ENCODE measurements at places on chromosomes 1 and 21. TPM values are rescaled to one million over a fixed set of nuclear protein-coding genes. Genes with fewer than 3 reads are reported as not detected.

GRCh38 chr1:220221670-220222069 lies 50.6 kb downstream of the RAB3GAP2 start:
- peaks cover 7% of the 10 kb centered on the region for H3K36me3 ChIP-seq
- no peaks in the 10 kb centered on the region for H3K4me1 ChIP-seq
- DNase-seq: no peak

Gene SPRR4
- not detected for total RNA-seq

DNA sequence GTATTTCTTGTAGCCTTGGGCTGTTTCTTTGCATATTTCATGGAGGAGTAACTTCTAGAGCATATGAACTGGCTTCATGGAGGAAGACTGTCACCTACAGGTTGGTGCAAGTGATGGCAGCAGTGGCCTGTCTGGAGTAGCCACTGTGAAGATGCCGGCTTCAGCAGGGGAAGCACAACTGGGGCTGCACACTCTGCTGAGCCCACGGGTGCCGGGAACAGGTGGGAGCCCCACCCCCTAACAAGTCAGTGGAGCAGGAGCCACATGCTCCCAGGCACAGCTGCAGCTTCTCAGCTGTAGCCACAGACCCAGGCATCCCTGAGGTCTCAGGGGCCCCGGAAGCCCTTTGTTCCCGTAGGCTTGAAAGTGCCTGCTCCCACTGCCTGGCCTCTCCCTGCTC lies 43.2 kb upstream of the C1orf185 start:
- H3K4me1 ChIP-seq: no peaks in the 10 kb centered on the region
- no peak overlapping the region for H3K27ac ChIP-seq
- no peak overlapping the region for H3K4me3 ChIP-seq
- no peak for DNase-seq
- no peaks in the 10 kb centered on the region for H3K27me3 ChIP-seq

- H3K4me3 ChIP-seq: no peak overlapping the region
- no peak for DNase-seq
- H3K4me1 ChIP-seq: no peaks in the 10 kb centered on the region
- H3K36me3 ChIP-seq: no peaks in the 10 kb centered on the region
- no peak overlapping the region for H3K27ac ChIP-seq
Measured at GRCh38 chr1:94701796-94702441, 118.2 kb upstream of the SLC44A3 start.

- H3K36me3 ChIP-seq: no peaks in the 10 kb centered on the region
- peak overlapping the region; percentile 28 for H3K4me3 ChIP-seq
- H3K27me3 ChIP-seq: peaks cover 3% of the 10 kb centered on the region
- no peak overlapping the region for H3K27ac ChIP-seq
Measured at GRCh38 chr1:167819849-167820683, 93.9 kb downstream of the ADCY10 start.

- H3K27ac ChIP-seq: no peak overlapping the region
- no peak for DNase-seq
- H3K4me3 ChIP-seq: no peak overlapping the region
- H3K4me1 ChIP-seq: no peaks in the 10 kb centered on the region
- H3K36me3 ChIP-seq: no peaks in the 10 kb centered on the region
Measured at GRCh38 chr1:166087734-166088571, 78.8 kb downstream of the FAM78B start.

GRCh38 chr1:21324368-21325141 lies 34.3 kb upstream of the ECE1 start:
- no peak for DNase-seq
- no peaks in the 10 kb centered on the region for H3K27me3 ChIP-seq
- no peak overlapping the region for H3K4me3 ChIP-seq
- H3K4me1 ChIP-seq: peaks cover 62% of the 10 kb centered on the region
- no peaks in the 10 kb centered on the region for H3K36me3 ChIP-seq
- H3K27ac ChIP-seq: peak overlapping the region; percentile 80

DNA sequence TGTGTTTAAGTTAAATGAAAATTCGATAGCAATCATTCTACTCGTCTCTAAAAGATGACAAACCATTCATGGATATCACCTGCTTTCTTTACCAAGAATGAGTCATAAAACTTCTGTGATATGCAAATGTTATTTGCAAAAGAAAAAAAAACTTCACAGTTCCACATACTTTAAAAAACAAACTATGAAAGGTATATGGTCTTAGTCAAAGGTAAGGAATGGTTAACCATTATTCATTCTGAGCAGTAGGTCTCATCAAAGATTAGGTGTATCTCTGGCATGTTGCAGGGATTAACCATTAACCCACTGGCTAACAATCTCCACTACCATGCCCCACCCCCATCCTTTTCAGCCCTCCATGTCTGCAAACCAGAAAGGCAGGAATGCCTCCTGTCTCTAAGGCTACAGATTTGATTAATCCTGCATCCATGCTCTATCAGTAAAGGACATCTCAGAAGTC lies 44.4 kb downstream of the PTPN14 start:
- H3K36me3 ChIP-seq: no peaks in the 10 kb centered on the region
- no peak for DNase-seq
- H3K4me3 ChIP-seq: no peak overlapping the region
- no peaks in the 10 kb centered on the region for H3K4me1 ChIP-seq

Gene SYPL2
- 0.05 TPM for total RNA-seq

DNA sequence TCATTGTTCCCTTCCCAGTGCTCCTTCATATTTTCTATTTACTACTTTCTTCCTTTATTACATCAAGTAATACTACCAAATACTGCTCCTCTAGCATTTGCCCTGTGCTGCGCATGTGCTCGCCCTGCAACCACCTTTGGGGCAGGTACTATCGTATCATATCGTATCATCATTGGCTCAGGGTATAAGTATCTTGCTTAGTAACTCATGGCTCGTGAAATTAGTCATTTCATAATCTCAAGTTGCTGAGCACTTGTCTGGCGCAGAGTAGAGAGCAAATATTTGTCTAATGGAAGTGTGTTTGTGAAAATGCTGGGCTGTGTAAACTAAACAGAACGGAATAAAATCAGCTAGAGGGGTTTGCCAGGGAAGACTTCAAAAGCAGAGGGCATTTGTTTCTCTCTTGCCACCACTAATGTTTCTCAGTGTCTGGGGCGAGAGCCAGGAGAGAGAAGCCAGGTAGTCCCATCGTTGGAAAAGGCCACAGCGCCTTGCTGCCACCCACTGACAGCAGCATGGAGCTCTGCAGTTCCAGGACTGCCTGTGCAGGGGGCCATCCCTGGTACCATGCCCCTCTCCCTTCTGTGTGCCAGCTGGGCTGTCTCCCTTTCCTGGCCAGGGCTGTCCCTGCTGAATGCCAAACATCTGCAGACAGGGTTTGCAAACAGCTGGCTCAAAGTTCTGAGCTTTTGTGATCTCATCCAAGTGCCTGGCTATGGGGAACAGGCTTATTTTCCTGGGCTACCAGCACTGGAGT lies 20.0 kb upstream of the CPT2 start:
- no peaks in the 10 kb centered on the region for H3K27me3 ChIP-seq
- H3K4me1 ChIP-seq: no peaks in the 10 kb centered on the region
- no peak for DNase-seq
- no peaks in the 10 kb centered on the region for H3K36me3 ChIP-seq
- H3K4me3 ChIP-seq: no peak overlapping the region

GRCh38 chr1:19744886-19745285 lies 54.8 kb downstream of the TMCO4 start:
- no peaks in the 10 kb centered on the region for H3K27me3 ChIP-seq
- H3K4me3 ChIP-seq: no peak overlapping the region
- DNase-seq: no peak
- H3K4me1 ChIP-seq: no peaks in the 10 kb centered on the region

Gene SPAG17
- total RNA-seq: 0.33 TPM

DNA sequence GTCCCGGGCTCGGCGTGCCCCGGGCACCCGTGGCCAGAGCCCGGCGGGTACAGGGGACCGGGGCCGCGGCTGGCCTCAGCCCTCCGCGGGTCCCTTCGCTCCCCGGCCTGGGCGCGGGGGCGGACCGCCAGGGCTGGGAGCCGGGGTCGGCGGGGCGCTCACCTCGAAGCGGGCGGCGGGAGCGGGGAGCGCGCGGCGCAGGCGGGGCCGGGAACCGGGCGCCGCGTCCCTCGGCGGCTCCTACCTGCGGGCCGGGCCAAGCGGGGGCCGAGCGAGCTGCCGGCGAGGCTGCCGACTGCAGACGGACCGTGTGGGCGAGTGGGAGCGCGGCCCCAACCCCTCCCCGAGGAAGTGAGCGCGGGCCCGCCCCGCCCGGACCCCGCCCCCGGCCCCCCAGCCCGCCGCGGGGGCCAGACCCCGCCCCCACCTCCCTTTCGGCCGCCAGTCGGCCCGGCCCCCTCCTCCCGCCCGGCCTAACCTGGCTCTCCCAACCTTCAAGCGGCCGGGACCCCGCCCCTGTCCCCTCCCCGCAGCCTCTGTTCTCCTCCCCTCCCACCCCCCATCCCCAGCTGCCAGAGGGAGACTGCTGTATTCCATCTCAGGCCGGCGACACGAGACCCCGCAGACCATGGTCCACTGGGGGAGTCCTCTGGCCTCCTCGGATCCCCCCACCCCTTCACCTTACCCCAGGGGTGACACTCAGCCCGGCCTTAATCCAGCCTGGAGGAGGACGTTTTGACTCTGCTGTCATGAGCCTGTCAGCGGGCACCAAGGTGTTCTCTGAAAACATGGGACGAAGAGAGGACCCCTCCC lies at the start of gene FHL3:
Gene FHL3, minus strand, starts transcription at position 320 of the 813 bp plus-strand sequence. CDS start 6,102 bp downstream, outside the sequence.
- peak within 1 kb of the TSS; percentile 78 for H3K4me3 ChIP-seq
- H3K27me3 ChIP-seq: no peaks in the 10 kb centered on the region
- peak within 1 kb of the TSS; percentile 3 for H3K27ac ChIP-seq
- no peak for DNase-seq
- no peaks in the 10 kb centered on the region for H3K36me3 ChIP-seq
- peaks cover 9% of the 10 kb centered on the region for H3K4me1 ChIP-seq

GRCh38 chr1:230145953-230146476 lies 79.0 kb downstream of the GALNT2 start:
- H3K27me3 ChIP-seq: no peaks in the 10 kb centered on the region
- no peak overlapping the region for H3K4me3 ChIP-seq
- H3K27ac ChIP-seq: peak overlapping the region; percentile 46
- H3K36me3 ChIP-seq: peaks cover 22% of the 10 kb centered on the region
- no peak for DNase-seq

DNA sequence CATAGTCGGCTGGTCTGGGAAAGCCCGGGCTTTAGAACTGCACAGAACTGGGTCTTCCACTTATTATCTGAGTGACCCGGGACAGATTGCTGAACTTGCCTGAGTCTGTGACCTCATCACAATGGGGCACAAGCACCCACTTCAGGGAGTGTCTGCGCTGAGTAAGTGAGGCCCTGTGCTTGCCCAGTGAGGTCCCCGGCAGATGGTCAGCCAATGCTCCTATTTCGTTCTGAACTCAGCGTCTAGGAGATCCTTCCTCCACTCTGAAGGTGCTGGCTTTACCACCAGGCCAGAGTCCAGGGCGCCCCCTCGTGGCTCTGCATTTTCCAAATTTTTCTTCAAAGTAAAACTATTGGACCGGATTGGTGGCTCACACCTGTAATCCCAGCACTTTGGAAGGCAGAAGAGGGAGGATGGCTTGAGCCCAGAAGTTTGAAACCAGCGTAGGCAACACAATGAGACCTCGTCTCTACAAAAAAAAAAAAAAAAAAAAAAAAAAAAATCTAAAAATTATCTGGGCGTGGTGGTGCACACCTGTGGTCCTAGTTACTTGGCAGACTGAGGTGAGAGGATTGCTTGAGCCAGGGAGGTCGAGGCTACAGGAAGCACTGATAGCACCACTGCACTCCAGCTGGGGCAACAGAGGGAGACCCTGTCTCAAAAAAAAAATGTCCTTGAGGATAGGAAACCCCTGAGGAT lies 61.7 kb downstream of the FCRL5 start:
- no peaks in the 10 kb centered on the region for H3K27me3 ChIP-seq
- H3K4me3 ChIP-seq: no peak overlapping the region
- no peak overlapping the region for H3K27ac ChIP-seq
- peaks cover 15% of the 10 kb centered on the region for H3K4me1 ChIP-seq
- peak; percentile 31 for DNase-seq

GRCh38 chr21:43634618-43635017 lies 24.7 kb downstream of the HSF2BP start:
- no peak for DNase-seq
- H3K4me3 ChIP-seq: no peak overlapping the region
- H3K27me3 ChIP-seq: no peaks in the 10 kb centered on the region
- no peak overlapping the region for H3K27ac ChIP-seq
- no peaks in the 10 kb centered on the region for H3K36me3 ChIP-seq

DNA sequence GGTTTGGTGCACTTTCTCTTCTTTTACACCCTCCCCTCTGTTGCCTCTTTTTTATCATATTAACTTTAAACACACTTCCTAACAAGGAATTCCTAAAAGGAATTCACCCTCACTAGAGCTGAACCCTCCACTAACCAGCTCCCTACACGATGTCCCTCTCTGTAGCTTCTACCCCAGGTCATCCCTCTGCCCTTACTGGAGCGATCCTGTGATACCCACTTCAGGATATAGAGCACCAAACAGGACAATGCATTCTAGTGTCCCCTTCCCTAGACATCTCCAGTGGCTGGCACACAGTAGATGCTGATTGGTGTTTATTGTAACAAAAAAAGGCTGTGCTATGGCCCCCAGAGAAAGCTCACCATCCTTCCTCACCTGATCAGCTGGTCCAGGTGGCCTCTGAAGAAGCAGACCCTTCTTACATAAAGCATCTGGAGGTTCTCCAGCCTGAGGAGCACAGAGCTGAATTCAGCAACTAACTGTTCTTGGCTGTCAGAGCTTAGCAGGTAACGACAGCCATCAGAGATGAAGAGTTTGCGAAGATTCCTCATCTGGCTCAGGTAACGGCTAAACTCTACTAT lies 1.4 kb downstream of the PRAMEF18 start:
- H3K4me3 ChIP-seq: no peak overlapping the region
- no peak for DNase-seq
- H3K27me3 ChIP-seq: no peaks in the 10 kb centered on the region
- H3K4me1 ChIP-seq: no peaks in the 10 kb centered on the region

DNA sequence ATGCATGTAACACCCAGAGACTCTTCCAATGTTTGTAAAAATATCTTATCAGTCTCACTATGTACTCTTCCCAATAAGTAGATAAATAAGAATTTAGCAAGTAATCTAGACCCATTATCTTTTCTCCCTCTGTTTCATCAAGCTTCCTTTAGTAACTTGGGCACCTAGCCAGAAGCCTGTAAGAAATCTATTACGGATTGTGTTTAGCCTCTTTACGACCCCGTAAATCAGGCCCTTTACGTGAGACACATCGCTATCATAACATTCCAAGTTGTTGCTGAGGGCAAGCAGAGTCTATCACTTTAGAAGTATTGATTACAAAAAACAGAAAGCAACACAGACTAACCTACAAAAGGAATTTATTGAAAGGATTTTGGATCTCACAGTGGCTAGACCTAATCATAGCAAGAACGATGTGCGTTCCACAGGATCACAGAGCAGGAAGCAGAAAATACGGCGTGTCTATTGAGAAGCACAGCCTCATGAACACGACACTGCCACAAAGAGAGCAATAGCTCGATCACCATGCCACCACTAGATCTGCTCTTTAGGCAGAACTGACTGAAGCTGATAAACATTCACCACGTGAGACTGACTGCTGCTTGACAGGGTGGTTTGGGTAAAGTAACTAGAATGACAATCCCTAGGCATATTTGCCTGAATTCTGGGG lies 922.1 kb downstream of the AMY1C start:
- H3K36me3 ChIP-seq: no peaks in the 10 kb centered on the region
- DNase-seq: no peak

- peaks cover 5% of the 10 kb centered on the region for H3K4me1 ChIP-seq
- H3K27ac ChIP-seq: no peak overlapping the region
- peak; percentile 18 for DNase-seq
Measured at GRCh38 chr21:45074818-45075595, 627 bp downstream of the ADARB1 start.

- H3K27me3 ChIP-seq: no peaks in the 10 kb centered on the region
- H3K36me3 ChIP-seq: no peaks in the 10 kb centered on the region
- H3K4me1 ChIP-seq: no peaks in the 10 kb centered on the region
- peak overlapping the region; percentile 17 for H3K4me3 ChIP-seq
Measured at GRCh38 chr1:22428672-22429071, 23.0 kb upstream of the ZBTB40 start.

Gene MSH4
- 0.19 TPM for total RNA-seq

Gene KCNAB2
- total RNA-seq: 19.0 TPM
